Skin of body (tissue), 3 donors: ENCODE measurements at places on chromosomes 2 and 18. TPM values are rescaled to one million over a fixed set of nuclear protein-coding genes. Genes with fewer than 3 reads are reported as not detected.

- no peak for DNase-seq
Observed at GRCh38 chr2:191108331-191108730, 42.5 kb downstream of the STAT4 start.

DNA sequence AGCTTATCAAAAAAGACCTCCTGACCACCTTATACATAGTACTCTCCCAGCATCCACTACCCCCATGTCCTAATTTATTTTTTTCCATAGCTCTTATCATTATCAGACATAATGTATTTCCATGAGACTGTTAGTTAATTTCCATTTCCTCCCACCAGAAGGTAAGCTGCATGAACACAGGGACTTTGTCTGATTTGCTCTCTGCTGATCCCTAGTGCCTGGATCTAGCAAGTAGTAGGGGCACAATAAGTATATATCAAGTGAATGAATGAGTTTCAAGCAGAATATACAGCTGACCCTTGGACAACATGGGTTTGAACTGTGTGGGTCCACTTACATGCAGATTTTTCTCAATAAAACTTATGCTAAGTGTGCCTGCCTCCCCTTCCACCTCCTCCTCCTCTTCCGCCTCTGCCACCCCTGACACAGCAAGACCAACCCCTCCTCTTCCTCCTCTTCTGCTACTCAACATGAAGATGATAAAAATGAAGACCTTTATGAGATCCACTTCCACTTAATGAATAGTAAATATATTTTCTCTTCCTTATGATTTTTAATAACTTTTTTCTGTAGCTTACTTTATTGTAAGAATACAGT is 53.8 kb downstream of the CTAGE1 start:
- no peak for DNase-seq

DNA sequence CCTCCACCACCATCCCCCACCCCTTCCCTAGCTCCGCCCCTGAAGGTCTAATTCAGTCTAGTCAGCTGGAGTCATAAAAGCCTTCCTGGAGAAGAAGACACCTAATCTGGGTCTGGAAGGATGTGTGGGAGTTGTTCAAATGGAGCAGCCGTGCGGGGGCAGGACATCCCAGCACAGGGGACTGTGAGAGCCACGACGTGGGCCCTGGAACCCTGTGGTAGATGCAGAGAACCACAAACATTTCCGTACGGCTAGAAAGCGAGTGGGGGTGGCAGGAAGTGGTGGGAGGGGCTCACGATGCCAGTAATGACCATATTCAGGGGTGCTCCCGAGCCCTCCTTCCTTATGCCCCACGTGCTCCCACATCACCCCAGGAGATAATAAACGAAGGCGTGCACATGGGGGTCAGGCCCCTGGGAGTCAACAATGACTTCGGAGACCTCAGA is 20.9 kb upstream of the COL6A3 start:
- DNase-seq = no peak

- no peak for DNase-seq
Observed at GRCh38 chr2:96491860-96492497, 13.2 kb downstream of the NEURL3 start.

- DNase-seq = no peak
Observed at GRCh38 chr2:234989183-234989701, 37.4 kb downstream of the SH3BP4 start.

- DNase-seq = no peak
Observed at GRCh38 chr2:174174741-174175140, 73.6 kb downstream of the OLA1 start.

DNA sequence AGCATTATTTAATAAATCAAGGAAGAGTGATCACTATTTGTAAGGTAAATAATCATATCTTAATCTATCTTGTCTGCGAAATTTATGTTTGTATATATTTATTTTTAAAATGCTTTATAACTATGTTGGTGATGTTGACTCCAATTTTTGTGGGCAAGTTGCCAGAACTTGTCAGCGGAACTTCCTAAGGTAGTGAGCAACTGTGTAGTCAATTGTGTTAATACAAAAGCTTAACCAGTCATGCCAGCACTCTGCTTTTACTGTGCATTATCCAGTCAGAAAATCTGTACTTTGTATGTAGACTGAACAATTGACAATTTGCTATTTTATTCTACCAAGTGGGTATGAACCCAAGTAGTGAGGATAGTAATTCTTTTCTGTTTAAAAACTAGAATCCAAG is 61.9 kb upstream of the RND3 start:
- DNase-seq = no peak

DNA sequence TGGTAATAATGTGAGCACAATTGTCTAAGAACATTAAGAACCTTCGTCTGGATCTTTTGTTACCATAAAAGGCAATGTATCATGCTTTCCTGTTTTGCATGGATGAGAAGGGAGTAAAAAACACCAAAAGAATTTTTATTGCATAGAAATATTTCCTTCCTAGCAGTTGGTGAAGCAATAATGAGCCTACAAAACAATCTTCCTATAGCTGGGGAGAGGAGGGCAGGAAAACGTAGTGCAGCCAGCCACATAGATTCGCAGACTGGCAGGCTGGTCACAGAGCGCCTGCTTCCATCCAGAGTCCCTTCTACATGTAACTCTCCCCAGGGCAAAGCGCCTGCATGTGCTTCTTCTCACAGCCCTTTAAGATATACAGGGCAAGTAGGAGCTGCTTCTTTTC is 190.4 kb downstream of the BABAM2 start:
- DNase-seq = peak; percentile 34

DNA sequence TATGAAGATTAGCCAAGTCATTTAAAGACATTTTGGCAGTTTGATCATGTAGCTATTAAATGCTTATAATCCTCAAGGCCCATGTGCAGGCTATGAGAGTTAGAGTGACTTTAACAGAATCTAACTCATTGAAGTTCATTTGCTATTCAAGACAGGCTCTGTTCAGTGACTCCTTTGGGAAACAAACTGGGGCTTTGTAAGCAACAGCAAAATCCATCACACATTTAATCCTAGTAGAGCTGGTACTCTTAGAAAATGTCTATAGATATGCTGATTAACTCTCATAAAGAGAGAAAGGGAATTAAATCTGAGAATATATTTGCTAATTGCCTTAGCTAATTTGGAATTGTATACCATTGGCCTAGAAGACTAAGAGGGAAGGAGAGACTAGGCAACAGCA is 182.8 kb upstream of the SESTD1 start:
- DNase-seq = no peak

DNA sequence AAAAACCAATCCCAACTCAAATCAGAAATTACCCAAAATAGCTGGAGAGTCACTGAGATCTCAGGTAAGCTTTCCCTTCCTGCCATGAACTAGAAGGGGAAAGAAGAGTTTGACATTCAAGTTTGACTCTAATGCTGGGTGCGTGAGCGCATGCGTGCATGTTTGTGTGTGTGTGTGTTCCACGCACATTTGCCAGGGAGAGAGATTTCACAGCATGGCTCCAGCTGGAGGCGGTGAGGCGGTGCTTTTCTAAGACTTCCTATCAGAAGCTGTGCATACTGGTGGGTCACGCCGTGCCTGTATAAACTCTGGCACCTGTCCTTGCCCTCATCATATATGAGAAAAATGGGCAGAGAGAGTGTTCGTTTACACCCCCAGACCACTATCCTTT is 116.2 kb downstream of the MSH2 start:
- no peak for DNase-seq

DNA sequence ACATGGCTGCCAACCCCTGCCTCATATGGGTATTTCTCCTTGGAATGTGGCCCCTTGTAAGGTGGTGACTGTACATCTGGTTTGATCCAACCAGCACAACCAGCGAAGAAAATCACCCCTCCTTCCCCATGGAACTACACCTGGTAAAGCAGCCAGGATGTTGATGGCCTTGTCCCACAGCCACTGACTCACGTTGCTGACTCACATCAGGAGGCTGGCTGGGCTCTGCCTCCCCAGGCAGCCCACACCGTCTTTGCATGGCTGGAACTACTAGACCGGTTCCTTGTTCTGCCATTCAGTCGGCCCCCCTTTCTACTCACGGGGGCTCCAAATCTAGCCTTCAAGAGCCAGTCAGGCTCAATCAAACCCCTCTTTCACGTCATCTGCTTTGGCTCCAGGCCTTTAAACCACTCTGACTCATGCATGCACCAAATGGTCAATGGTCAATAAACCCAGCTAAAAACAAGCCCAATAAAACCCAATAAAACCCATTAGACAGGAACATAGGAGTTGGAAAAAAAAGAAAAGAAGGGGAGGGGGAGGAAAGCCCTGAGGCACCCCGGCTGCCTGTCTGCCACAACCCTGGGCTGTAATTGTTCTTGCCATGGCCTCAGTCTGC is 114.8 kb downstream of the PLB1 start:
- DNase-seq = no peak

GRCh38 chr18:57980573-57981307 is 63.3 kb upstream of the NEDD4L start:
- no peak for DNase-seq

GRCh38 chr2:196606516-196606915 is 33.0 kb upstream of the CCDC150 start:
- DNase-seq = no peak

GRCh38 chr2:63721082-63721424 is 120.6 kb upstream of the UGP2 start:
- no peak for DNase-seq

GRCh38 chr2:203352604-203353255 is 24.5 kb downstream of the ABI2 start:
- DNase-seq = no peak

- DNase-seq = peak; percentile 47
Observed at GRCh38 chr2:71736986-71737385, 283.6 kb downstream of the DYSF start.

DNA sequence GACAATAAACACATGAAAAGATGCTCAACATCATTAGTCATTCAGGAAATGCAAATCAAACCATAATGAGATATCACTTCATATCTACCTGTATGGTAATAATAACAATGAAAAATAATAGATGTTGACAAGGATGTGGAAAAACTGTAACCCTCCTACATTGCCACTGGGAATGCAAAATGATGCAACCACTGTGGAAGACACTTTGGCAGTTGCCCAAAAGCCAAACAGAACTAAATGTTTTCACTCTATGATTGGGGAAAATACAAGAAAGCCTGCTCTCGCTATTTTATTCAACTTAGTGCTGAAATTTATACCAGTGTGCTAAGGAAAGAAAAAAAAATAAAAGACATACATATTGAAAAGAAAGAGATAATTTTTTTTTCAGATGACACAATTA is 934.5 kb downstream of the CNTNAP5 start:
- no peak for DNase-seq

GRCh38 chr2:31515586-31515985 is 65.2 kb downstream of the SRD5A2 start:
- no peak for DNase-seq

DNA sequence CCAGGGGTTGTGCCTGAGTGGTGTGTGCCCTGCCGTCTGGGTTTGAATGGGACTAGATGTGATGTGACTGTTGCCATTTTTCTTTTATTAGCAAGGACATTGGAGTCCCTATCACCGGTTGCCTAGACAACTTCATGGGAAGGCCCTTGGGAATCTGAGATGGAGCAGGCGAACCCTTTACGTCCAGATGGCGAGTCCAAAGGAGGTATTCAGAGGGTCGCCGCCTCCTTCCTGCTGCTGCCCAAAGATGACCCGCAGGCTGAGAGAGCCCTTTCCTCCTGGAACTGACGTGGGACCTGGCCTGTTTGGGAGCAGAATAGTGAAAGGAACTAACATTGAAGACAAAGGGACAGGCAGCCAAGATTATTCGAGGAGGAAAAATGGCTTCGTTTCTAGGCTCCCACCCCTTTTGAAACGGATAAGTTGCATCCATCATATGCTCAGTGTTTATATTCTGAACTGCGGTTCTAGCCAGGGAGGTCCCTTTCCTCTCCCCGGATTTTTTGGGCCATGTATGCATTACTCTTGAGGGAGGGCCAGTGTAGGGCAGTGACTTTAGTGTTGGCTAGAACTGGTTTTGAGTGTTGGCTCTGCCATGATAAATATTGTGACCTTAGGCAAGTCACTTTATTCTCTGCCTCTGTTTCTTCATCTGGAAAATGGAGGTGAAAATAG is 673 bp downstream of the CENPO start:
- no peak for DNase-seq

GRCh38 chr2:201345625-201346213 is 11.4 kb downstream of the FLACC1 start:
- no peak for DNase-seq

DNA sequence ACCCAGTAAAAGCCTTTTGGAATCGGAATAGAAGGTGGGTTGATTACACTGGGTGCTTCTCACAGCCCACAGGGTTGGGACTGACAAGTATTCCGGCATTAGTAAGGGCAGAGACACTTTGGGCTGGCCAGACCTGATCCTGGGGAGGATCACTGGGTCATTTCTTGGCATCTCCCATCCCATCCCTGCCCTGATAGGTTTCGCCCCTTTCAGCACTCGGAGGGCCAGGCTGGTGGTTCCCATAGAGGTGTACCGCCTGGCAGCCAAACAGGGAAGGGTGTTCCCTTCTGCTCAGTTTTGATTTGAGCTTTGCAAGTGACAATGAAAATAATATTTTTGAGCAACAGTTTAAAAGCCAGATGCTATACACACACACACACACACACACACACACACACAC is 37.3 kb downstream of the CYP1B1 start:
- no peak for DNase-seq

DNA sequence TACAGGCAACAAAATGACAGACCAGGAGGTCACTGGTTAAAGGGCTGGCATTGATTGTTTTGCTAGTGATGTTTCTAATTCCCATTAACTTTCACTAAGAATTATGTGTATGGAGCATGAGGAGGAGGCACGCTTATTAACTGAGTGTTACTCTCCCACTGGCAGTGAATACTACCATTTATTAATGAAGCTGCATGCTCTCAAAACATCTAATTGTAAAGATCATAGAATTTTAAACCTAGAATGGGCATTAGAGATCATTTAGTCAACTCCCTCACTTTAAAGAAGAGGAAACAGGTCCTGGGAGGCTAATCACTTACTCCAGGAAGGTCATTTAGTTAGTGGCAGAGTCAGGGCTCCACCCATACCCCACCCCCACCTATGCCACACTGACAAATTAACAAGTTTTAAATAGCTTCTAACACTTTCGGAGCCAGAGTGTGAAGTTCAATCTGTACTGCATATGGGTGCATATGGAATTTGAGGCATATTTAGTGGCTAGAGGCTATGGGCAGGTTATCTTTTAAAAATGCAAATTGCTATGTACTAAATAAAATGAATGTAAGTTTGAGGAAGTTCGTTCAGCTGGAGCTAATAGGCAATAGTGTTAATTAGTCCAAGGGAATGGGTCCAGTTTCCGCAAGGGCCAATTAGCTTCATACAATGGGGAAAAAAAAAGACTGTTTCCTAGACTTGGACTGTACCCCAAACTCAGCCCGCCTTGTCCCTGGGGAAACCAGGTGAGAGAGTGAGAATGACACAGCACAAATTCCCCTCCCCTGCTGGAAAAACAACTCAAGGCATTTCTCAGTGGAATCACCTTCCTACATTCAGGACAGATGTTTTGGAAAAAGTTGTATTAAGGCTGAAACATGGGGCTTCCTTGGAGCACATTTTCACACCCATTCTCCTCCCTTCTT is 178.8 kb downstream of the ICOS start:
- no peak for DNase-seq

Gene CAVIN2
- 23.0 TPM for total RNA-seq

Gene GALNT5
- 8.3 TPM for total RNA-seq

Gene VIT
- 7.4 TPM for total RNA-seq

Gene HOXD9
- total RNA-seq = 4.7 TPM

Gene KCNG2
- total RNA-seq = 0.49 TPM

Gene NEURL3
- total RNA-seq = 0.10 TPM

Gene IL36G
- total RNA-seq = 4.4 TPM

Gene MARCO
- 1.7 TPM for total RNA-seq

Gene RGPD3
- 0.30 TPM for total RNA-seq

Gene CHRND
- total RNA-seq = 2.4 TPM

Gene PCARE
- total RNA-seq = 0.10 TPM

Gene MAPK4
- total RNA-seq = 1.8 TPM

Gene DUSP11
- 41.3 TPM for total RNA-seq

Gene DTNA
- total RNA-seq = 14.1 TPM

Gene SERPINB13
- total RNA-seq = 21.2 TPM
